ENCODE measurements at places on chromosomes 11 and 22. TPM values are rescaled to one million over a fixed set of nuclear protein-coding genes. Genes with fewer than 3 reads are reported as not detected.

GRCh38 chr11:11071486-11071885 lies 213.6 kb upstream of the ZBED5 start:
- no peak for DNase-seq

The E2F8 gene
- total RNA-seq, result 8.2 TPM

DNA sequence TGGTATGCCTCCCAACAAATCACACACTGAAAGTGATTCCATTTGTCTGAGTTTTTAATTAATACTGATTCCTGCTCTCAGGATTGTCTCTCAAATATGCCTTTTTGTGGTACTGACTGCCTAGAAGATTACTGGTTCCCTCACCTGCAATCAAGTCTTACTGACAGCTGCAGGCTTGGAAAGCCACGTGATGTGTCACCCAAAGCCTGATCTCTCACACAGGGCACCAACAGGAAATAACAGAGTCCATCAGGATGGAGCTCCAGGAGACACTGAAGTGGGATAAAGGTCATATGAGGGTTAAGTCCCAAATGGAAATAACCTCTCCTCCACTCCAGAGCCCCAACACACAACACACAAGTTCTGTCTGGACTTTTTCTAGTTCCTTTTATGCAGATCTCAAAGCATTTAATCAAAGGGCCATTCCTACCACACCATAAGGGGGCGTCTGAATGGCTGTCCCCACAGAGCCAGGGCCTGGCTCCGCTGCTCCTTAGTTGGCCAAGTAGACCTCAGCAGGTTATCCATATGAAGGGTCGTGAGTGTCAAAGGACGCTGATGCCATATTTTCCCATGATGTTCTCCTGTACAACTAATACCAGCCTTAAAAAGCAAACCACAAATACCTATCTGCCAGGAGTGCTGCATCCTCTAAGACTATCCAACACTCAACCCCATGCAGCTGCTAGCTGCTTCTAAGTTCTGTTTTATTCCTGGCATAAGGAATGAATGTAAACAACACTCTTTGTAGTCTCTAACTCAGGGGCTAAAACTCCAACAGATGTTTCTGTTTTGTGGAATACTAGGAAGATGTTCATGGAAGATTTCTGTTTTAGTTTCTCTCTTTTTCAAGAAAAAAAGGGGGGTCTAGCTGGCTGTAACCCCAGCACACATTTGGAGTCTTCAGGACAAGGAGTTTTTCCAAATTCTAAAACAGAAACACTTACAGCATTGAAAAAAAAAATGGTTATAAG lies 13.0 kb downstream of the SCUBE2 start:
- DNase-seq, result no peak

DNA sequence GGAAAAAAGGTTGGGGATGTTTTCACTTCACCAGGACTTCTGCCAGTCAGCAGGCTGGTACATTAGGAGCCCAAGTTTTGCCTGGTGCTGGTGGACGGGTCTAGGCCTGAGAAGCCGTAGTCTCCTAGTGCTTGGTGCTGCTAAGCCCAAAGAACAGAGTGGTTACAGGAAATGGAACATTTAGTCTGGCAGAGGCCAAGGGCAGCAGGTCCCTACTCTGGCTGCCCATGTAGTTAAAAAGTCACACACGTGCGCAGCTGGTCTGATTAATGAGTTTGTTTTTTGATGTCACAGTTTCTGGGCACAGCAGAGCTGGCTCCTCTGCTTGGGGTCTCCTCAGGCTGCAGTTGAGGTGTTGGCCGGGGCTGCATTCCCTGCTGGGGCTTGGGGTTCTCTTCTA lies 20.6 kb downstream of the BCR start:
- no peak for DNase-seq

DNA sequence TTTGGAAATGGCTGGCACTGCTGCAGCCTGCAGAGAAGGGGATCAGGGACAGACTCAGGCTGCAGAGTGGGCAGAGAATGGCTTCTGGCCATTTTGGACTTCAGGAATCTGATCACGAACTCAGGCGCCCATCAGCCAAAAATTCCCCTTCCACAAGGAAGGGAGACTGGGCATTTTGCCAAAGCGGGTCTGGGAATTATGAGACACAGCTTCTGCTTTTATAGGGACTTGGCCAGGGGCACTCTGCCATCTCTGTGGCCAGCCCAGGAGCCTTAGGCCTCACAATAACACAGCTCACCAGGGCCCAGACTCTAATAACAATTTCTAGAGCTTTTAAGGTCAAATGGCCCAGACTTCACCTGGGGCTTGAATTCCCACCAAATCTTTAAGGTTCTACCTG lies 74.7 kb downstream of the CHST1 start:
- peak; percentile 21 for DNase-seq

- DNase-seq, result peak; percentile 27
Observed at GRCh38 chr11:96263238-96263763, 79.7 kb downstream of the MAML2 start.

DNA sequence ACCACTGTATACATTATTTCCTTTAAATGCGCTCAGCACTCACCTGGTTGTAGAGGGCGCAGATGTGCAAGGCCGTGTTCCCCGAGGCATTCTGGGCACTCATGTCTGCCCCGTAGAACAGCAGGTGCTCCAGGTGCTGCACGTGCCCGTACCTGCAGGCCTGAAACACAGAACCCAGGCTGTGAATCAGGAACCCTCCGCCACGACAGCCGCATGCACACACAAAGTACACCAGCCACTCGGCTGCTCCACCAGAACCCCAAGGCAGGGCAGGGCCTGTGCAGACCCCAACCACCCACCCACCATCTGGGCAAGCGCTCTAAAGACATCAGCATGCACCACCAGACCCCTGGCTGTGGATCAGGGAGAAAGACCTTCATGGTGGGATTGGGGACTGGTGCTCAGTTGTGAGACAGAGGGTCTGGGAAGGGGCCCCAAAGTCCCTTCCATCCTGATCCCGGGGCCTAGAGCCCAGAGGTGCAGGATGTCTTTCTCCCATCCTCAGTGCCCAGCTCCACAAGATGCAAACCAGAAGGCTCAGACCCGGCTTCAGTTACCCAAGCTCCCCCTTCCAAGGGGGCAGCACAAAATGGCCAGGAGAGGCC lies 177.2 kb downstream of the SHANK2 start:
- no peak for DNase-seq

The TMEM191B gene
- total RNA-seq, result not detected

DNA sequence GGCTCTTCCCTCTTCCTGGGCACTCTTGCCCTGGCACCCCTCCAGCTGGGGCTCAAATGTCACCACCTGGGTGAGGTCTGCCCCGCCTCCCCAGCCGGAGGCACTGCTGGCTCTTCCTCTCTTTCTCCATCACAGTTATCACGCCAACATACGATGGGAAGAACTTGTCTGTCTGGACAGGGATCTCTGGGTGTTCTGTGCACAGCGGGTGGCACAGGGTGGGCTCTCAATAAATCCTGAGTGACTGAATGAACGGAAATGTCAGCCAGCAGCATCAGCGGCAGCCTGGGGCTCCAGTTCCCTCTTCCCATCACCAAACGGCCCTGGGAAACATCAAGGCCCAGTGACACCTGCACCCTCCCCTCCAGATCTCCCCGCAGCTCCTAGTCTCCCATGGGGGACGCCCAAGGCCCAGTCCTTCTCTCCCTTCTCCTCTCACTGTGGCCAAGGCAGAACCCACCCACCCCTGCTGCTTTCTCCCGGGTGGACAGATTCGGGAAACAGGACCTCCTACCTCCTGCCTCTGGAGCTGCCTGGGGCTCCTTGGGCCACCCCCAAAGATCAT lies 440 bp upstream of the SLC25A45 start:
- no peak for DNase-seq

DNA sequence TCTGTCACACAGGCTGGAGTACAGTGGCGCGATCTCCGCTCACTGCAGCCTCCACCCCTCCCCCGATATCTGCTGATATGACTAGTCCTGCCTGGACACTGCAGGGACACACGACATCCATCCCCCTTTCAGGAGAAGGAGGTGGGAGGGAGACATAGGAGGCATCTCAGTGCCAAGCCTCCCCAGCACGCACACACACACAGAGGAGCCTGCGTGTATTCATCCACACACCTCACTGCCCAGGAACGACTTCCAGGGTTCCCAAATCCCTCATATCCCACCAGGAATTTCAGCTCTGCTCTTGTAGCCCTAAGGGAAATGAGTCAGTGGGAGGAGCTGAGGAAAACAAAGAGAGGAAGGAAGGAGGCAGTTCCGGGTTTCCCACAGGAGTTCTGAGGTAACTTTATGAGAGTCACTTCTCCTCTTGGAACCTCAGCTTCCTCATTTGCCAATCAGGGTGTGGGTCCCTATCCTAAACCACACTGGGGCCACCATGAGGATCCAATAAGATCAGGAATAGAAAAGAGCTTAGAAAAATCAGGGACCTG lies 37.2 kb upstream of the ACER3 start:
- peak; percentile 95 for DNase-seq

GRCh38 chr11:116727990-116728389 lies 44.8 kb downstream of the BUD13 start:
- no peak for DNase-seq

DNA sequence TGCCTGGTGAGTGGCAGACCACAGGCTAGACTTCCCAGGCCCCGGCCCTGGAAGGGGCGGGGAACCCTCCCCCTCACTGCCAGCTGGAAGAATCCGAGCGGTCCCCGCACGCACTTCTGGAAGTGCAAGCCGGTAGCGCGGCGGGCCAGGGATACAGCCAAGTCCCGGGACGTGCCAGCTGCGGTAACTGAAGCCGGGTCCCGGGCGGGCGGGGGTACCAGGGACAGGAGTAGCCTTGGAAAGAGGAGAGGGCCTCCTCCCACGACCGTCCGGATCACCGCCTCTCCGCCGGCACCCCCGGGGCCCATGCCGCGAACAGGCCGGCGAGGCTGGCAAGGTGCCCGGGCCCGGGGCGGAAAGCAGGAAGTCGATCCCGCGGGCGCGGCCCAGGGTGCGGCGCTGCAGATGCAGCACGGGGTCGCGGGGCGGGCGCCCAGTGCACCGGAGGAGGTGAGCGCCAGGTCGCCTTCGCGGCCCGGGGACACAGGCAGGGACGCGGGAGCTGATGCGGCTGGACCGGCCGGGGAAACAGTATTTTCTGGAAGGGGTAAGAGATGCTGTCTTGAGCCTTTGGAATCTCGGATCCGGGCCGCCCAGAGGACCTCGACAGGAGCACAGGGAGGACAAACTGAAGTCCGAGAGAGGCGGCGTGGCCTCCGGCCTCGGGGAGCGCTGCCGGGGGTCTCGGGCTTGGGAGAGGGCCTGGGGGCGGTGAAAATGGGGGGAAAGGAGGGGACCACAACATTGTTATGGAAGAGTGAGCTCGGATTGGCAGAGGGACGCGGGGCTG lies 783 bp upstream of the SLC35C1 start:
- DNase-seq, result peak; percentile 37

DNA sequence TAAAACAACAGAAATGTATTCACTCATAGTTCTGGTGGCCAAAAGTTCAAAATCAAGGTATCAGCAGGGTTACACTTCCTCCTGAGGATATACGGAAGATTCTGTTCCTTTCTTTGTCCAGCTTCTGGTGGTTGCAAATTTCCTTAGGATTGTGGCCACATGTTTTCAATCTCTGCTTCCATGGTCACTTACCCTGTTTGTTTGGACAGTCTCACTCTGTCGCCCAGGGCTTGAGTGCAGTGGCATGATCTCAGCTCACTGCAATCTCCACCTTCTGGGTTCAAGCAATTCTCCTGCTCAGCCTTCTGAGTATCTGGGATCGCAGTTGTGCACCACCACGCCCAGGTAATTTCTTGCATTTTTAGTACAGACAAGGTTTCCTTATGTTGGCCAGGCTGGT lies 534.3 kb downstream of the KCNA4 start:
- DNase-seq, result no peak

DNA sequence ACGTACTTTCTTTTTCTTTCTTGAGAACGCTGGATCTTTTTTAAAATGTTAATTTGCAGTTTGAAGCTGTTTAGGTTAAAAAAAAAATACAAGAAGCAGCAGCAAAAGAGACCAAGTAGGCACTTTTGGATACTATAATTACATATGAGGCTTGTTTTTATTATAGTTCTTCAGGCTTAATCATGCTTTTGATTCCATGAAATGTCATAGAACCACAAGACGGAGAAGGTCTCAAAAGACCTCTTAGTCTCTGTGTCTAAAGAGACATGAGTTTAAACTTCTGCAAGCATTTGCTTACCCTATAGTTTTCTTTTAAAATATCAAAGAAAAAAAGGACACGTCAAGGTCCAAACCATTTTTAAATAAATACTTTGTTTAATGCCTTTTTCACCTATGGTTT lies 18.8 kb upstream of the MMP20 start:
- DNase-seq, result no peak

DNA sequence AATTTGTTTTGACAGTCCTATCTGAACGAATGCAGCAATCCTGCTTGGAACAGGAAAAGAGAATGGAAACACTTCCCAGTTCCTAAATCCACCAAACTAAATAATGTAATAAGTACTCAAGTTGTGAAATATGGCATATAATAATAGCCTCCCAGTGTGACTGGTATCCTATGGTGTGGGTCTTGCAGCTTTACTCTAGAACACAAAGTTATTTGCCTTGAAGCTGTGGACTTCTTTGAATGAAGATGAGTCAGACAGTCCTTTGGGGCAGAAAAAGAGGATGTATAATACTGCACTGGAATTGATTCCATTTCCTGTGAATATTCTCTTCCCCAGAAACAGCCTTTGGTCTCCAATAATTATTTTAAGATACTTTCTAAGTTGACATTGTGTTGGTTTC lies 887.0 kb downstream of the KCNA4 start:
- DNase-seq, result no peak

DNA sequence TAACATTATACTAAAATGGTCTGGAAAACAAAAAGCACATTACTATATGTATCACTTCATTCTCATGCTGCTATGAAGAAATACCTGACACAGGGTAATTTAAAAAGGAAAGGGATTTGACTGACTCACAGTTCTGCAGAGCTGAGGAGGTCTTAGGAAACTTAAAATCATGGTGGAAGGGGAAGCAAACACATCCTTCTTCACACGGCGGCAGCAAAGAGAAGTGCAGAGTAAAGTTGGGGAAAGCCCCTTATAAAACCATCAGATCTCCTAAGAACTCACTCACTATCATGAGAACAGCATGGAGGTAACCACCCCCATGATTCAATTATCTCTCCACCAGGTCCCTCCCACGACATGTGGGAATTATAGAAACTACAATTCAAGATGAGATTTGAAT lies 60.0 kb downstream of the FAM181B start:
- no peak for DNase-seq

DNA sequence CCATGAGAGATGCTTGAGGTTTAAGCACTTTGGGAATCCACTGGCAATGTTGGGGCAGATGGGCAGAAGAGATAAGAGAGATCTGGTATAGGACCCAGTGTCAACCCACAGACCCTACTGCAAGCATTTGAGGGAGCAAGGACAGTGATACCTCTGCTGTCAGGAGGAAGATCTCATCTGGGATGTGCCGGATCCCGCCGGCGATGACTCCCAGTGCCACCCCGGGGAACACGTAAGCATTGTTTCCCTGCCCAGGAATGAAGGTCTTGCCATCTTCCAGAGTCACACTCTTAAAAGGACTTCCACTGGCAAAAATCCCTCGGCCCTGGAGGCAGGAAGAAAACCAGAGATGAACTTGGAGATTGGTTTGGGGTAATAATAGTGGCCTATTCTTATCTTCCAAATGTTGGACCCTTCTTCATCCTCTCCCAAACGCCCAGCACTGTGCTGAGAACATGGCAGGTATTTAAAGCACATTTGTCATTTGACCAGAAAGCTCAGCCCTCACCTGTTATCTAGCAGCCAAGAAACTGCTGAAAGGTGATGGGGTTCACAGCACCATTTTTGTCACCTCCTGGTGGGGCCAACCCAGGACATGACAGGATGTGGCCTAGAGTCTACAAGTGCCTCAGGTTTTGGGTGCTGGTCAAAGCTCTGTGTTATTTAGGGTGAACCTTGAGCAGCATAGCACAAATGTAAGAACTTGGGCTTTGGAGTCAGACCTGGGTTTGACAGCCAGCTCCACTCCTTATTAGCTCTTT lies 71.7 kb downstream of the CCDC81 start:
- no peak for DNase-seq

The KCNQ1 gene
- 1.9 TPM for total RNA-seq

The CHRM4 gene
- total RNA-seq, result 5.5 TPM
